ENCODE measurements at places on chromosomes 2 and 18.

GRCh38 chr2:161746891-161747535 lies 122.8 kb downstream of the SLC4A10 start:
- DNase-seq: no peak

GRCh38 chr2:102230410-102230909 lies 43.6 kb downstream of the IL1RL2 start:
- no peak for DNase-seq

- DNase-seq: no peak
These were observed 35.2 kb downstream of the ZNF516 start for GRCh38 chr18:76459687-76460350.

DNA sequence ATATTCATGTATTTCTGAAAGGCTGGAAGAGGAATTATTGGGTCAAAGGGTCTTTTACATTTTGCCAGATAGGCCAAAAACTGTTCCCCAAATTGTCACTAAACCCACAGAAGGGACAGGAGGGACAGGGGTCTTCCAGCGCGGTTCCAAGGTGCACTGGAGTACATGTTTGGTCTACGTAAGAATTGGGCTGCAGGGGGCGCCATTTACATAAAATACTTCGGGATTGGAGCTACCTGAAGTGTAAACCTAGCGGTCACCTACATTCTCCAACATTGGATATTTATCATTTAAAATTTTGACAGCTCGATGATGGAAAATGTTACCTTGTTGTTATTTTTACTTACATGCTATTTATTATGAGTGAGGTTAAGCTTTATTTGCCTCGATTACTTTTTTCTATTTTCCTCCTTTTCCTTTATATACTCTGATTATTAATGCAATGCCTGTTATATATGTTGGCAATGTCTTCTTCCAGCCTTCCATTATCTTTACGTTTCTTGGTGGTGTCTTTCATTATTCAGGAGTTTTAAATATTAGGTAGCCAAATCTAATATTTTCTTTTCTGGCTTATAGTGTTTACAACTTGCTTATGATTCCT lies 43.0 kb upstream of the RAB6C start:
- no peak for DNase-seq

DNA sequence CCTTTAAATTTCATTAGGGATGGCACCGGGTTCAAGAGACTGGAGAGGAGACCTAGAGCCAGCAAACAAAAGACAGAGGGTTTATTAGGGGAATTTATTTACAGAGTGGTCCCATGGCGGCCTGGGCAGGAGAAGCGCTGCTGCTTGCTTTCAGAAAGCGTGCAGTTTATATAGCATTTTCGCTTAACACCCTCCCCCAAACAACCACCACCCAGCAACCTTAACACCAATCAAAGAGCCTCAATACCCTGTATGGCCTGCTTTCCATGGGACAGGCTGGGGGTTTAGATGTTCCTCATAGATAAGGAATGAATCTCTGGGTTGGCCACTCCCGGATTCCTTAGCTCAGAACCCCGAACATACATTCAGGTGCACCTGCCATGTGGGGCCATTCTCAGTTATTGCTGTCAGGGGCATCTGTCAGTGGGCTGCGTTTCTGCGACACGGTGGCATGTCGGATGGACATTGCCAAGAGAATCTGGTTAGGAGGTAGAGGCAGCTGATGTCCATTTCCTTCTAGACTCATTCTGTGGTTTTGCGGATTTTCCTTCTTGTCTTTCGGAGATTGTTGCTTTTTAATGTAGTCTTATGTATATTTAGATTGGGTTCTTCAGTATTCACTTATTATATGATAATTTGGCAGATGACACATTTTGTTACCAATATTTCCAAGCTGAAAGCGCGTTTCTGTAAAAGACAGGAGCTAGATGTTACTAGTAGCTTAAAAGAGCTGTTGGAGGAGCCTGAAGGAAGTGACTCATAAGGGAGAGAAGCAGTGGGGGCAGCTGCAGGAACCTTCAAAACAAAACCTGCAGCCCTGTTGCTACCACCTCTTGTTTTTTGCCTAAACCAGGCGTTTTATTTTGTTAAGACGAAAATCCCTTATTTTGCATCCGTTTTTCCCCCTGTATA lies 7.2 kb downstream of the AGAP1 start:
- no peak for DNase-seq

- DNase-seq: no peak
These were observed 243.1 kb upstream of the CCDC68 start for GRCh38 chr18:55202232-55202917.

DNA sequence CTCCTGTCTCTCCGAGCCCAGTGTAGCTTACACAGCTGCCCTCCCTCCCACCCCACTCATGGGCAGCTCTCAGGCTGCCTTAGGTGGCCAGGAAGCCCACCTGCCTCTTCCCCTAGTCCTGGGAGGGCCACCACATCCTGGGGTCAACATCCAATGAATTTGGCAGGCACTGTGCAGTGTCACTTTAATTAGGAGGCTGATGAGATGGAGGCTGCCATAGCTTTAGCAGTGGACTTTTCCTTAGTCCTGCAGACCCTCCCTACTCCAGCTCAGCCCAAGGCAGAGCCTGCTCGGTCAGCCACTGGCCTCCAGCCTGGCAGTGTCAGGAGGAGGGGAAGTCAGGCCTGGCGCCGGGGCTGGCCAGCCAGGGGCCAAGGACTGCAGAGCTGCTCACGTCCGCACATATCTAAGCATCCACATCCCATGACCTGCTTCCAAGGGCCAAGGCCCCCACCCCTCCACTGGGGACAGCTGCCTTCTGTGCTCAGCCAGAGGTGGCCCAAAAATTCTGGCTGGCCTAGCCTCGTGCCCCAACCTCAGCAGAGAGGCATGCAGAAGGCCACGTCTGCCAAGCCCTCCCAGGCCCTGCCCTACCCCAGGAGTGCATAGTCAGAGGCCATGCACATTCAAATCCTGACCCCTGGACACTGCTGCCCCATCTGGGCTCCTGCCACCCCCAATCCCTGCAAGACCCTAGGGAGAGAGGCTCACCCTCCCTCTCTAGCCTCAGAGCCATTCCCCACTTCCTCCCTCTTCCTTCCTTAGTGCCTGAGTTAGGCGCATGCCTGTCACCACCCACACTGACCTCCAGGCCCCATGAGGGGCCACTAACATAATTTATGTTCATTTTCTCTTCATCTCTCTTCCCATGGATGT lies 33.1 kb downstream of the ADRA2B start:
- no peak for DNase-seq

DNA sequence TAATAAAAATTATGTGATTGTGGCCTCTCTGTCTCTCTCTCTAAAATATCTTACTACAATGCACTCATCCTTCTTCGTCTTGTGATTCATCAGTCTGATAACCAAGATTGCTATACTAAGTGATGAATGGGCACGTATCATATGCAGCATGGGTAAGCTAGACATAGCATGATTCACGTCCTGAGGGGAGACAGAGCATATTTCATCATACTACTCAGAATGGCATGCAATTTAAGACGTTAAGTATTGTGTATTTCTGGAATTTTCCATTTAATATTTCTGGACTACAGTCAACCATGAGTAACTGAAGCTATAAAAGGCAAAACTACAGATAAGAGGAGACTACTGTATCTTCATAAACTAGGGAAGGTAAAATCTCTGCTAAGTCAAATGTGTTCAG lies 97.0 kb upstream of the CD226 start:
- no peak for DNase-seq

GRCh38 chr2:131030478-131030971 lies 62.7 kb downstream of the FAM168B start:
- no peak for DNase-seq

DNA sequence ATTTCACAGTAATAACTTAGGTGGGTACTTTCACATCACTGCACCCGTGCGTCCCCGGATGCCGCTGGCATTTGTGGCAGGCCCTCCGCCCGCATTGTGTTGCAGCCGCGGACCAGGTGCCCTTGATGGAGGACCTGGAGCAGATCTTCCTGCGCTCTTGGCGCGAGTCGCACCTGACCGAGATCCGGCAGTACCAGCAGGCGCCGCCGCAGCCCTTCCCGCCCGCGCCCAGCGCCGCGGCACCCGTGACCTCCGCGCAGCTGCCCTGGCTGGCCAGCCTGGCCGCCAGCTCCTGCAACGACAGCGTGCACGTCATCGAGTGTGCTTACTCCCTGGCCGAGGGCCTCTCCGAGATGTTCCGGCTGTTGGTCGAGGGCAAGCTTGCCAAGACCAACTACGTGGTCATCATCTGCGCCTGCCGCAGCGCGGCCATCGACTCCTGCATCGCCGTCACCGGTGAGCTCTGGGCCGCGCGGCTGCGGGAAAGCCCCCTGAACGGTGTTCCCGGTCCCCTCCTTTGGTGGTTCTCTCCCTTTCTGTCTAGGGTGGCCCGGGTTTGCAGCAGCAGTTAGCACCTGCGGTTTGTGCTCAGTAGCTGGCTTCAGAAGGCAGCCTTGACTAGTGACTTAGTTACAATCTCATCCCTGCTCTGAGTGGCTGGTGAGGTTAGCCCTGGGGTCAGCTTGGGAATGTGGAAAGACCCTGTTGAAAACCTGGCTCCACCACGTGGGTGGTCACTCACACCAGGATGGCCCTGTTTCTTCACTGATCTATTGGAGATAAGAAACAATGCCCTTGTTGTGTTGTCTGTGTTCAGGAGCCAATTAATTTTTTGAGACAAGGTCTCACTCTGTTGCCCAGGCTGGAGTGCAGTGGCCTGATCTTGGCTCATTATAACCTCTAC lies 59.1 kb downstream of the GREB1 start:
- no peak for DNase-seq
